Stromal cell of bone marrow (primary cell): ENCODE measurements at places on chromosomes 6 and 20.

- DNase-seq, result no peak
Measured at GRCh38 chr6:40904583-40905194, 134.3 kb downstream of the UNC5CL start.

DNA sequence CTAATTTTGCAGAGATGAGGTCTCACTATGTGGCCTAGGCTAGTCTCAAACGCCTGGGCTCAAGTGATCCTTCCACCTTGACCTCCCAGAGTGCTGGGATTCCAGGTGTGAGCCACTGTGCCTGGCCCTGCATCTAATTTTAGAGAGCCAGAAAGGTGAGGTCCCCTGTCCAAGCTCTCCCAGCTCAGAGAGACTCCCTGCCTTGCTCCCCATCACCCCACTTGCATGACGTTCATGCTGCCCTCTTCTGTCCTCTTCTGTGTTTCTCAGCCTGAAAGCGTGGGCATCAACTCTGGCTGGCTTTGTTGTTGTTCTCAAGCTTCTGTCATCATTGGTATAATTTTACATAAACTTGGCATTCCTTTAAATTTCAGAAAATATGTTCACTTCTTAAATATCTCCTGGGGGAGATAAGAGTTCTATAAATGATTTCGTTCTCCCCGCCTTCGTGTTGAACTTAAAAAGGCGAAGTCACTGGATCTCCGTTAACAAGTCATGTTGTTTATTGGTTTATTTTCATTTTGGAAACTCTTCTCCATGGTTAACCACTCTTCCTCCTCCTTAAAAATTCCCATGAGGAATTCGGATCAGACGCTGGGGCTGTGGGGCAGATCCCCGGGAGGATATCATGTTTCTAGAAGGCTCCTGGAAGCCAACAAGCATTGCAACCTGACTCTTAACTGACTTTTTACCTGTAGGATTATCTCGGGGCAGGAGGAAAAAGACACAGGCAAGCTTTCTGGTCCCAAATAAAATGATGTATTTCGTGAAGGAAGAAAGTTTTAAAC is 13.2 kb upstream of the PARD6B start:
- DNase-seq, result no peak

DNA sequence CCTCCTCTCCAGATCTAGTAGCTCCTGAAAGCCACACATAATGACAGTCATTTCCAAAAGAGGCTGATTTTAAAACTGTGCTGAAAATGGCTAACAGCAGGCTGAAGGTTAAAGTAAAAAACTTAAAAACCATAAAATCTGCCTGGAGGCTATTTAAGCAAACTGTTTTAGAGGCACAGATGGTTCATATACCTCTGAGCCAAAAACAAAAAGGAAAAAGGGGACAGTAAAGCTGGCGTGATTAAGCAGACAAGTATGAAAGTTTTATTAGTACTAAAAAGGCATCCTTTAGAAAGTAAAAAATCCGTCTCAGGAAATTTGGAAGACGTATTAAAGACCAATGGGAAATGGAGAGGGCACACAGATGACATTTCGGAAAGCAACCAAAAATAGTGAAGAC is 55.8 kb downstream of the SOBP start:
- no peak for DNase-seq

GRCh38 chr6:146871611-146872425 is 273.0 kb downstream of the ADGB start:
- DNase-seq, result no peak

- no peak for DNase-seq
Measured at GRCh38 chr20:53279735-53280134, 307.6 kb downstream of the TSHZ2 start.

GRCh38 chr6:30883685-30884520 is at the start of gene DDR1:
Gene DDR1 (plus strand): TSS chr6:30884519. CDS start chr6:30888730, 4,211 bp downstream.
- no peak for DNase-seq

DNA sequence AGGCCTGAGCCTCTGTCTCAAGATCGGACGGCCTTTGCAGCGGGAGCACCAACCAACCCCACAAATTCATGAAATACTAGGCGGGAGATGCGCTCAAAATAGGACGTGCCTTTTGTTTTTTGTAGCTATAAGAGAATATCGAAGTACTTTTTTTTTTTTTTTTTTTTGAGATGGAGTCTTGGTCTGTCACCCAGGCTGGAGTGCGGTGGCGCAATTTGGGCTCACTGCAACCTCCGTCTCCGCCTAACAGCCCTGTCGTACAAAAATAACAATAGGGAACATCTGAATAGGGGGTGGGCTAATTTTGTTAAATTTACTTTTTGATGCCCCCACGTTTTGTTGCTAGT is 5.9 kb upstream of the TUBB2A start:
- no peak for DNase-seq

DNA sequence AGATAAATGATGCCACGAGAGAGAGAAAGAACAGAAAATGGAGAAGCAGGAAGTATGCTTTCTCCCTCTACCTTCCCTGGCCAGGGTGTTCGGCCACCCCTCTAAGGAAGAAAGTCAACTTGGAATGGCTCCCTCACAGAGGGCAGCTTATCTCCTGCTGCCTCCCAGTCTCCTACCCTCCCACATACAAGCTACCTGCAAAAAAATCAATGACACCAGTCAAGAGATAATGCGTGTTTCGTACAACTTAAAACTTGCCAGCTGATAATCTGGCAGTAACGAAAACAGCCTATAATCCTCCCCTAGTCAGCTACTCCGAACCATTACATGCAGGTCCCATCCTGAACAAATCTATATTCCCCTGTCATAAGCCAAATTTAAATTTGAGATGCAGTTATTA is 61.7 kb downstream of the BTBD9 start:
- no peak for DNase-seq

DNA sequence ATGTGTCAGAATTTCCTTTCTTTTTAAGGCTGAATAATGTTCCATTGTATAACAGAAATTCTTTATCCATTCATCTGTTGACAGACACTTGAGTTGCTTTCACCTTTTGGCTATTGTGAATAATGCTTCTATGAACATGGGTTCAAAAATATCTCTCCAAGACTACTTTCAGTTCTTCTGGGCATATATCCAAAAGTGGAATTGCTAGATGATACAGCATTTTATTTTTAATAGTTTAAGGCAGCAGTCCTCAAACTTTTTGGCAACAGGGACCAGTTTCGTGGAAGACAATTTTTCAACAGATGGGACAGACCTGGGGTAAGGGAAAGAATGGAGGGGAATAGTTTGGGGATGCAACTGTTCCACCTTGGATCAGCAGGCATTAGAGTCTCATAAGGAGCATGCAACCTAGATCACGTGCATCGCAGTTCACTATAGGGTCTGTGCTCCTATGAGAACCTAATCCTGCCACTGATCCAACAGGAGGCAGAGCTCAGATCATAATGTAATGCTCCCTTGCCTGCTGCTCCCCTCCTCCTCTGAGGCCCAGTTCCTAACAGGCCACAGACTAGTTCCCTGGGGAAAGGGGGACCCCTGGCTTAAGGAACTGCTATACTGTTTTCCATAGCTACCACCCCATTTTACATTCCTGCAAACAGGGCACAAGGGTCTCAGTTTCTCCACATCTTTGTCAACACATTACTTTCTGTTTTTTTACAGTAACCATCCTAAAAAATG is 239.9 kb upstream of the RNF217 start:
- DNase-seq, result no peak

- DNase-seq, result no peak
Measured at GRCh38 chr6:113397236-113397635, 459.9 kb upstream of the MARCKS start.

- DNase-seq, result no peak
Measured at GRCh38 chr6:150118203-150118602, 24.6 kb upstream of the PPP1R14C start.

GRCh38 chr6:53718597-53719460 is 53.3 kb upstream of the KLHL31 start:
- DNase-seq, result peak; percentile 64

GRCh38 chr20:63432577-63433325 is 39.7 kb downstream of the KCNQ2 start:
- DNase-seq, result no peak

DNA sequence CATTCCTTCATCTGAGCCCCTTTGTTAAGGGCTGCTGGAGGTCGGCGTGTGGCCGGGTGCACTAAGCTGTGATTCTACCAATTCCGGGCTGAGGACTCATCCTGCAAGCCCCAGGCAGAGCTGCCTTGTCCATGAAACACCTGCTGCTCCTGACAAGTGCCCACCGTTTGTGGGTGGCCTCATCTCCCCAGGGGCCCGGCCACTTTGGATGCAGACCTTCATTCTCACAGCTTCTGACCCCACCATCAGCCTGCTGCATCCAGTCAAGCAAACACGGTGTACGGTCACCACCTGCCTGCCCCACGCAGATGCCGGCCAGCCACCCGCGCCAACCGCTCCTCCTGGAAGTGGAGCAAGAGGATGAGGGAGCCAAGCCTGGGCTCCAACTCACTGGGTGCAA is 382.7 kb downstream of the THBS2 start:
- no peak for DNase-seq

DNA sequence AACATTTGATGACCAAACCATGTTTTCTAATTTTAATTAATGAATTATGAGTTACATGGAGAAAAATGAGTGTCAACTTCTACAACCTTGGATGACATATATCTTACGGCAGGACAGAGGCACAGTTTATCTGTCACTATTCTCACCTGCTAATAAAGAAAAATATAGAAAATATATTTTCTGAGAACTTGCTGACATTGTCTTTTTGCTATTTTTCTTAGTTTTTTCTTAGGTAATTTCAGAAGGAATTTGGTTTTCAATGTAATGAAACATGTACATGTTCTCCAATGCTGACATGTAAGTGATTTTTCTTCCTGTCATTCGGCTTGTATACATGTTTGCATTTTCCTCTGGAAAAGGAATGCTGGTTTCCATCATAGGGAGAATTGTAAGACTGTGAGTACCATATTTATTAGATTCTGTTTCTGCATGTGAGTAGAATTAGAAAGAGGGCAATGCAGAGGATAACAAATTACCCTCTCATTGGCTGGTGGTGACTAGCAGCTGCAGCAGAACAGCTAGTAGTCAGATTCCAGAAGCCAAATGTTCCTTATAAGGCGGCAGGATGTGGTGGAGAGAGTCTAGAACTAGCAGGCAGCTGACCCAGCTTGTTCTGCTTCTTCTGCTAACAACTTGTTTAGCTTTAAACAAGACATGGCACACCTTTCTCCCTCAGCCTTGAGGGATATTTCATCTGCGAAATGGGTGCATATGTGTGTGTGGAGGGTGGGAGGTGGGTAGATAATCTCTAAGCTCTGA is 132.8 kb upstream of the SPACA1 start:
- DNase-seq, result no peak

DNA sequence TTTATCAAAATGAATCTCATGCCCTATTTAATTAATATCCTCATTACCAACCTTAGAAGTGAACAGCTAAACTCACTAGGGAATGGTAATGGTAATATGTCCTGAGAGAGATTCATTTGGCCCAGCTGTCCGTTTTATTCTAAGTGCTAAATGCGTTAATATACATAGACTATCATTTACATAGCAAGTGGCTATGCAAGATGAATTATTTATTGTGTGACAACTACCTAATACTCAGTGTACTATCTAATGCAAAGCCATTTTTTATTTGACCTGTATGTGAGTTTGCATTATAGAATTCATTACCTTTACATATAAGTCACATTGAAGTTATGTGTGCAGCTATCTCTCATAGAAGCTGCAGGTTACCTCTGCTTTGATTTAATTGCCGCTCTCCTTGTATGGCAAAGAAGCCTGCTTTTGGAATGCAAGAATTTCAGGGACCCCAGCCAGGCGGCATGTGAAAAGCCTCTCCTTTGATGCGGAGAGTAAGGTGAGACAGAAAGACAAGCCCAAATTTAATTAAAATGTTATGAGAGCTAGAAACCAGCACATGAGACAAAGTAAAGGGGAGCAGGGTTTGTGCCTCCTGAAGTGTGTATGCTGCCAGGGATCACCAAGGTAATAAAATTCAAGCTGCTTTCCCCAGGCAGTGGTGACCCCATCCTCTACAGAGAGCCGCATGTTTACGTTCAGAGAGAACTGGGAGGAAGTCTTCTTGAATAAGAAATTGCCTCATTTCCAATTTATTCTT is 693.0 kb upstream of the MAP3K7 start:
- DNase-seq, result no peak

- DNase-seq, result no peak
Measured at GRCh38 chr6:101393251-101393828, at the start of gene GRIK2. Gene GRIK2 (plus strand): TSS chr6:101393708.

DNA sequence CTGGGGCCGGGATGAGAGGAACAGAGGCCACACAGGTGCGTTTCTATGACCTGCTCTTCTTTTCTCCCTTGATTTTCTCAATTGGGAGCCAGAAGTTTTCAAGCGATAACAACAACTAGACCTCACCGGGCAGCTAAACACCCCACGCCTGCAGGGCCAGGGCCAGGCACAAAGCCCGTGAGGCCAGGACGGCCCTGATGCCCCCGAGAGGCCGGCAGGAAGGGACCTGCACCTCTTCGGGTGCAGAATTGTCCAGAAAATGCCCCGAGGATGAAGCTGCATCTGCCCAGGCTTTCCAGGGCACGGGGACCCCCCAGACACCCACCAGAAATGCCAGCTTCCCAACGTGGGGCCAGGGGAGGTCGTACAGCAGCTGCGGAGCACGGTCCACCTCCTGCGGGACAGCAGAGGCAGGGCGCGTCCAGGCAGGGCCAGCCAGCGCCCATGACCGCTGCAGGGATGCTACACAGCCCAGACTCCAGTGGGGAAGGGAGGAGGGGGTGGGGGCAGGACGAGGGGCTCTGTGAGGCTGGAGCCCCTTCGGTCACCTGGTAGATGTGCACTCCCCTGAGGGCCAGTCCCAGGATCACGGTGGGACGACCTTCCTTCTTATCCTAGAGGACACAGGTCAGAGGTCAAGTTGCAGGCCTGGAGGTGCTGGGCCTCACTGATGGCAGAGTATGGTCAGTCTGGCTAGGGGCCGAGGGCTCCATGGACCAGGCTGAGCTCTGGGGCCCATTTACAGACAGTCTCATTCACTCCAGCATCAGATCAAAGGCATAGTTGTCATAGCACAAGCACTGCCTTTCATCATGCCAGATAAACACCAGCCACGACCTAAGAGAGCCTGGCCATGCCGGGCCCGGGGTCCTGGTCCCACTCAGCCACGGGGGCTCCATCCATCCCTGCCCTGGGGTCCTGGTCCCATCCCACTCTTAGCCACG is 16.4 kb downstream of the FRMD1 start:
- DNase-seq, result no peak

DNA sequence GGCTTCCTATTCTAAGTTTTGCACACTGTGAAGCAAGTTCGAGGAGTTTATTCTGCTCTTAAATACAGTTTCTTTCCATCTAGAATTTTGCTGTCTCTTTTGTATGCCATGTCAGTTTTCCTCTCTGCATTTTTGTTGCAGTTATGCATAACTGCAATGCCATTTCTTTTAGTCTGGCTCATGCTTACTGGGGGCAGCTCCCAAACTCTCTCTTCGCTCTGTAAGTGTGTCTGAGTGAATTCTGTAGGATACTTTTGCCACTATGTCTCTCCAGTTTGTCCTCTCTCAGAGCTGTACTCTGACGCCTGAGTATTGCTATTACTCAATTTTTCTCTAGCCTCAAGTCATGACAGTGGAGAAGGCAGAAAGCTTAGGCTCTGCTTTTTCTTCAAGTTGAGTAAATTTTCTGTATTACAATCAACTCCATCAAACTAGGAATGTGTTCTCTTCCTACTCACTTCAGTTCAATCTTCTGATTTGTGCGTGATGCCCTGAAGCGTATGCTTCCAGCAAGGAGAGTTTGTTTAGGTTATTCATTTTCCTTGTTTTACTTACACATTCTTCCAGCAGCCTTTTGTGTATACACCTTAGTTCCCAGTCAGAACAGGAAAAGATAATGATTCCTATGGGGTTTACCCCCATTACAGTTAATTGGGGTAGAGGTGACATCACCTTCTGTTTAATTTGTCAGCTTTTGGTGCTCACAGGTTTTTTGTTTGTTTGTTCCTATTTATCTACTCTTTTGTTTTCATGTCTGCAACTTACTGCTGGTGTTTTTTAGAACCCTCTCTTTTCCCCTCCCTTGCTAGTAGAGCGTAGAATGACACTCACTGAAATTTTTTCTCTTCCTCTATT is 430.9 kb downstream of the BCKDHB start:
- no peak for DNase-seq
